ENCODE measurements at places on chromosomes 13 and 19.

DNA sequence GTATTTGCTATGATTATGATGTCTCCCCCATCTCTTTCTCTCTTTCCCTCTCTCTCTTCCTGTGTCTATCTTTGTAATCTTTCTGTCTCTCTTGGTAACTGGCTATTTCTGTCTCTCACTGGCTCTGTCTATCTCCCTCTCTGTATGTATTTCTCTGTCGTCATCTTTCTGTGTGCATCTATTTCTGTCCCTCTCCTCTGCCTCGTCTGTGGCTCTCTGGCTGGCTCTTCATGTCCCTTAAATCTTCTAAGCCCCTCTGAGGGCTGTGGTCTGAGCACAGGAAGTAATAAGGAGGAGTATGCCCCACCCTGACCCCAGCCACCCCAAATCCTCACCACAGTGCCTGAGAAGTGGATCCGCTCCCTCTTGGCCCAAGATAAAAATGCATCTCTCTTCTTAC lies 104.4 kb downstream of the DNAJC15 start:
- no peak for DNase-seq

DNA sequence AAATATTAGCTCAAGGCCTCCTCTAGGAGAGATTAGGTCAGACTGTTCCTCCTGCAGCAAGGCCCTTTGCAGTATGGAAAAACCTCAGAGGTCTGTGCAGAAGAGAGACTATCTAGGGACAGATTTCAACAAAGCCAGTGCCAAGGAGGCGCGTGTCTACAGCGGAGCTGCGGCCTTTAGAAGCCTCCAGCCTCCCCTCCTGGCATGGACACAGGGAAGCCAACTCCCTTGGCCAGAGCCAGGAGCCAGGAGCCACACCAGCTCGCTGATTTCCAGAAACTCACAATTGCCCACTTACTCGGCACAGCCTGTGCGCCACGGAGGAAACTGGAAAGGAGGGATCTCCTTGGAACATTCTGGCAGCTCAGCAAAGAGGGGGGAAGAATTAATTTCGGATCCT lies 63.4 kb downstream of the INSR start:
- DNase-seq: peak; percentile 23

- no peak for DNase-seq
These were observed 245.0 kb downstream of the ABCC4 start for GRCh38 chr13:95056266-95056665.

- DNase-seq: no peak
These were observed 126.3 kb downstream of the KCTD12 start for GRCh38 chr13:76759877-76760276.

GRCh38 chr13:26445092-26445491 lies 112.4 kb upstream of the WASF3 start:
- no peak for DNase-seq

DNA sequence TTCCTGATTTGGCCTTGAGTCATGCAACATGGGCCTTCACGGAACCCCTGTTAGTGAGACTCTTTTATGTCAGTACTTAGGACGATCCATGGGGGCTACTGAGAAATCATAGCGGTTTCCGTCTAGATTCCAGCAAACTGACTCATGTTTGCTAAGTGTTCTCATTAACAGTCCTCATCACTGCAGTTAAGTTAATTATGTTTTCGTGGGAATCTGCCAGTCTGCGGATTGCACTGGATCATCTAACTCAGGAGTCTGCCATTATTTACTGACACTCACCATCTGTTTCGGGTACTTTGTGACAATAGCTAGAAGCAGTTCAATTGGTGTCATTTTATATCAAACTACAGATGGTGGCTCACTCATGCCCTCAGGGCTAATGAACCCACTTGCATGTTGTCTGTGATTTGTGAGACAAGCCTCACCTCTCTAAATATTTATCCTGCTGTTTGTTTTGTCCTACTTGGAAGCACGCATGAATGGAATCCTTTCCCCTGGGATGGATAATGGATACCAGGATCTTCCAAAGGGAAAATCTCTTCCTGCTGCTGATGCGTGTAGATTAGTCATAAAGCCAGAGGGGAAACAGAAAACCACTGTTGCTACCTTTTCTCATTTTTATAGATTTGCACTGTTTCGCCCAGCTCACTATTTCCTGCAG lies 61.8 kb downstream of the RAB20 start:
- DNase-seq: peak; percentile 73

DNA sequence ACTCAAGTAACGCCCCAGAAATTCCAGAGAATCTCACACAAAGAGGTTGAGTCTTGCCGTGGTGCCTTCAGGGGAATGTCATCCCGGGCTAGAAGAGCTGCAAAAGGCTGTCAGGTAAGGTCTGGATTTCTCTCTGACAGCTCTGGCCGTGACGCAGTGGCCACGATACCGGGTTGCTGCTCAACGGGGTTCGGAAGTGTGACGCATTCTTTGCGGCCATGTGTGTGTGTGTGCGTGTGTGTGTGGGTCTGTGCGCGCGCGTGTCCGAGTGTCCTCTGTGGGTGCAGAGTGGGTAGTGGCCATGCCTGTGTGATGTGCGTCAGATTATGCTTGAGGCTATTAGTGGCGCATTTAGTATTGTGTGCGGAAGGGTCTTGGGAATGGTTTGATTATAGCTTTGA lies 306 bp downstream of the ZNF540 start:
- peak; percentile 69 for DNase-seq

DNA sequence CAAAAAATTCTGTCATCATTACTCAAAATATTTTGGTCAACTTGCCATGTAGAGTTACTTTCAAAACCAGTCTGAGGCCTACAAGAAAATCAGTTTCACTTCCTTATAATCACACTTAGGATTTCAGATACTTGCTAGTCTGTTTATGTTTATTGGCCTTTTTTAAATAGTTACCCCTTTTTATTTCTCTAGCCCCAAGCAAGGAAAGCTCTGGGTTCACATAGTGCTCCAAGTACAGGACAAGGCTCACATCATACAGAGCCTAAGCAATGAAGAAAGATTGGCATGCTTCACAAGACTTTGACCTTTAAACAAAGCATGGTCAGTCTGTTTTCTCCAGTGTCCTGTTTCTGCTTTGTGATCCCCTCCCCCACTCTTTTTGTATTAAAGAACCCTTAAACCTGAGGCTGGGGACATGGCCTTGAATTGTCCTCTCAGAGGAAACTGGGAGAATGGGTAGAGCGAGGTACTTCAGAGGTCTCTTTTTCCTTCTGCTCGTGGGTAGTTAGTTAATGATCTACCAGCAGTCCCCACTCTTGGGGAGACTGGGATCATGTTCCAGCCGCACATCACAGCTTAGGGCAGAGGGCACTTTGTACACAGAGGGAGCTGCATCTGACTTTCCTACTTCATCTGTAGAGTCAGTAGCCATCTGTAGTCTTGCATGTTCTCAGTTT lies 30.7 kb downstream of the CEACAM1 start:
- no peak for DNase-seq

- DNase-seq: no peak
These were observed 90.1 kb upstream of the ABCC4 start for GRCh38 chr13:95391362-95391761.

DNA sequence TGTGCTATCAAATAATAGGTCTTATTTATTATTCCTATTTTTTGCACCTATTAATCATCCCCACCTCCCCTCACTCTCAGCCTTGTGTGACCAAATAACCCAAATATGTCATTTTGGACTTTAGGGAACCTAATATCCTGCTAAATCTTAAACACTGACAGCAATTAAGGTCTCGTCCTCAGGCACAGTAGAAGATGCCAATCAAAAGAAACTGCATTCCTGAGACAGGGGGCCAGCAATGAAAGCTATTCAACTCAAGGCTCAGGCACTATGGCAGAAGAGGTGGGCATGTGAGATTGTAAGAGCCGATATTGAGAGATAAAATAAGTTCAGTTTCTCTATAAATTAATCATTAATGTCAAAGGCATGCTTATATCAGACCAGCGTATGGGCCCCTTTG lies 1437.7 kb upstream of the PCDH9 start:
- no peak for DNase-seq

DNA sequence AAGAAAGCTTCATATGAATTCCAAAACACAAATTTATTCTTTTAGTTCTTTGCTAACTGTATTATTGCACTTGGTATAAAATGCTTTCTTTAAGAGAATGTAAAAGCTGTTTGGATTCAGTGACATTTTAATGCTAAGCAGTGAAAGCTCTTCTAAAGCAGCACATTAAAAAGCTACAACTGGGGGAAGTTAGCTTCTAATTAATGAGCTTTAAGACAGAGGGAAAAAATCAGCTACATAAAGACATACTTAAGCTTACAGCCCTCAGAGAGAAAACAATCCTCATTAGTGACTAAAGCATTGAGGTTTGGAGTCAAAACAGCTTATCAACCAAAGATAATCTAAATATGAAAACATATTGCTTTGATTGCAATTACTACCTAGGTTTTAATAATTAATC lies 1222.2 kb upstream of the SPRY2 start:
- no peak for DNase-seq

- no peak for DNase-seq
These were observed 10.6 kb downstream of the PCDH8 start for GRCh38 chr13:52837850-52838249.

DNA sequence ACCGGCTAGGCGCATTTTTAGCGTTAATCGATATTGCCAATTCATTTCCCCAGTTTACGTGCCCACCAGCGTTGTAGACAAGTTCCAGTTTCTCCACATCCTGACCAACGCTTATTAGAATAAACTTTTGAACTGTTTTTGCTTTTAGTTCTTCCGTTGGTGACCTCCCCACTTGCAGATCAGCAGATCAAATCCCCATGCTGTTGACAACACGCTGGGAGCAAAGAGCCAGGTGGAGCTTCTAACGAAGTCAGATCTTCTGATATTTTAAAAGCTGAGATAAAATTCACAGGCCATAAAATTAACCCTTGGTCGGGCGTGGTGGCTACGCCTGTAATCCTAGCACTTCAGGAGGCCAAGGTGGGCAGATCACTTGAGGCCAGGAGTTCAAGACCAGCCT lies 21.2 kb downstream of the RCN3 start:
- no peak for DNase-seq

DNA sequence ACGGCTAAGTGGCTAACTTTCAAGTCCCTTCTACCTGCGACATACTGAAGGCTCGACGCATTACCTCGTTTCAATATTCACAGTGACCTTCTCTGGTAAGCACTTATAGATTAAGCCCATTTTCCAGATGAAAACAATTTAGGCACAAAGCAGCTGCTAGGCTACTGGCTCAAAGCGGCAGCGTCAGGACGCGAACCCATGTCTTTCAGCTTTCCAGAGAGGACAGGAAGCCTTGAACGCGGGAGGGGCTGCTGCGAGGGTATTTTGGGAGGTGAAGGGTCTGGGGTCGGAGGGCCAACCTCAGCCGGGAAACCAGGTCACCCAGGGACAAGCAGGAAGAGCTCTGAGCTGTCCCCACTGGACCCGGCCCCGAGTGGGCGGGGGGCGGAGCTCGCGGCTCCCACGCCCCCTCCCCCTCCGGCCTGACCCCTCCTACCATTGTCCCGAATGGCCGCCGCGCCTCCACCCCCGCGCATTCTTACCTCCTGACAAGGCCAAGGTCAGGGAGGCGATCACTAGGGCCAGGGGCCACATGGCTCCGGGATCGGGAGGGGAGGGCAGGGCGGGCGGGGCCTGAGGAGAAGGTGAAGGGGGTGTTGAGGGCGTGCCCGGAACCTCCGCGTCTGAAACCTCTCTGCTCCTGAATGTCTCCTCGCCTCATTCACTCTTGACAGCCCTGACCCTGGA lies at the start of gene KLK13:
Gene KLK13, minus strand, starts transcription at position 559 of the 687 bp plus-strand sequence. Its CDS starts 25 bp downstream, at position 534.
- peak; percentile 42 for DNase-seq

- DNase-seq: no peak
These were observed 11.5 kb upstream of the TINCR start for GRCh38 chr19:5579286-5579685.

DNA sequence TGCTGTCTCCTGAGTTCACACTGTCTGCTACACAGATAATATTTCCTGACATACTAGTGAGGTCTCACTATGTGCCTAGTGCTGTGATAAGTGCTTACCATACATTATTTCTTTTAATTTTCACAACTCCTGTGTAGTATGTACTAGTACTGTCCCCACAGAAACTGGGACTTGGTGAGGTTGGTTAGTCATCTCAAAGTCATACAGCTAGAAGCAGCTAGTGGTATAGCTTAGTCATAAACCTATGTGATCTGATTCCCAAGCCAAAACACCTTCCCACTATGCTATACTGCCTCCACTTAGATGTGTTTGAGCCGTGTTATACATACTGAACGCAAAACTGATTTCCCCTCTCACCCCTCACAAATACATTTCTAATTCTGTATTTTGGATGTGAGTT lies 10.5 kb downstream of the MTMR6 start:
- no peak for DNase-seq

DNA sequence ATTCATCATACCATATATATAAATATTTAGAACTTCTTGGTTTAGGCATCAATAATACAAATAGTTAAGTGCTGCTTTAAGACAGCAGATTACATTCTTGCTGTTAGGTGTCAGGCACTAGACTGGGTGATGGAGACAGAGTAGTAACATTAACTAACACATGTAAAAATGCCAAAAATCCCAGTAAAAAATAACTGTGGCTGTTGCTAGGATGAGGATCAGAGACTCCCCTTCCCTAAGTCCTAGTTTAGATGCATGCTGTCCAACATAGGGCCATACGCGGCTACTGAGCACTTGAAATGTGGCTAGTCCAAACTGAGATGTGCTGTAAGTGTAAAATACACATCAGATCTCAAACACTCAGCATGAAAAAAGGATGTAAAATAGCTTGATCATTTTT lies 94.7 kb downstream of the CDADC1 start:
- DNase-seq: no peak

DNA sequence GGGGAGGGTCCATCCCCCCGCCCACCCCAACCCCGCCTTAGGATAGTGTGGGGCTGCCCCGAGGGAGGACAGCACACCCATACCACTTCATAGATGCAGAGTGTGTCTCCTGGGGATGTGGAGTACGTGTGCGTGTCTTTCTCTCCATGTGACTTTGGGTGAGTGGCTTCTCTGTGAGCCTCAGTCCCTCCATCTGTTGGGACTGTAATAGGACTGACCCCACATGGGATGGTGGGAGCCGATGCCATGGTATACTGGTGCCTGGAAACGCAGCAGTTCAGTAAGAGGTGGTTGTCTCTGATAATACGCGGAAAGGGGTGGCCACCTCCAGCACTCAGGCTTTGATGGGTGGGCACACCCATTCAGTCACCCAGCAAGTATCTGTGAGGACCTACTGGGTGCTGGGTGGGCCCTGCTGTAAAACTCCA lies 816 bp upstream of the PRKD2 start:
- peak; percentile 20 for DNase-seq

GRCh38 chr13:34416971-34417380 lies 525.1 kb upstream of the NBEA start:
- DNase-seq: peak; percentile 84

Data from AG20443 (cell line).